NCI-H1436 treated with DMSO at 0.1 percent for 48 hours (cell line): ENCODE measurements at places on chromosomes 12 and 14.
A peak's percentile ranks its signal among the peaks of the same experiment; 100 is the strongest.

- no peak for DNase-seq
These were observed 102.3 kb downstream of the RERG start for GRCh38 chr12:15118955-15119354.

DNA sequence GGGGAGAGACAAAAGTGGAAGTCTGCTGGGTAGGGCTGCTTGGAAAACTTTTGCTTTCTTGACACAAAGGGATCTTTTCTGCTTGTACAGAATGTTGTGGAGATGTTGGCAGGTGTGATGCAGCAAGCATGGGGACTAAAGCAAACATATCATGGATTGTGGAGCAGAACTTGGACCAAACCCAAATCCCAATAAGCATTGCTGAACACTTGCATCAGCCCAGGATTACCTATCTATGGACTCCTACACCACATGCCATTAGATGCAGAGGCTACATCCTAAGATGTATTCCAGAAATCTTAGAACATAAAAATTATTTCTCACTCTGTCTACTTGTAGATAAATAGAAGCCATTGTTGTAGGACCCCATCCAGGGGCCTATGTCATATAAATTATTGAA, 44.7 kb upstream of the RERG start:
- no peak for DNase-seq

GRCh38 chr14:57080691-57081090, 188.0 kb downstream of the EXOC5 start:
- no peak for DNase-seq

DNA sequence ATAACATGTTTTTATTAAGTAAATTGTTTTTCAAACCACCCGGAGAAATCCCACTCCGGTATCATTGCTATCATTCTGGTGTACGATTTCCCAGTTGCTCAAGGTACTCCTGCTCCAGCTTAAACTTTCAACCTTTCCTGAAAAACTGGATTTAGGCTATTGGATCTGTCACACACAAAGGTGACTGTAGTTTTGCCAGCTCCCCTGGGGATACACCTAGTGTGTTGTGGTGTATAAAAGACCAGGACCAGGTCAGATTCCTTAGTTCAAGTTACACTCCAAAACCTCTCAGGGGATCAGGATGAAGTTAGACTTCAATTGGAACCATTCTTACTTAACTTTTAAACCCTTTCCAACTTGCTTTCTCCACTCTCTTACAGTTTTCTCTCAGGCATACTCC, 303.9 kb downstream of the NOVA1 start:
- DNase-seq, result no peak

- DNase-seq, result no peak
These were observed 126.1 kb upstream of the ARHGAP5 start for GRCh38 chr14:31950764-31951637.

- no peak for DNase-seq
These were observed 1410.0 kb upstream of the TMEM132C start for GRCh38 chr12:126856958-126857357.

DNA sequence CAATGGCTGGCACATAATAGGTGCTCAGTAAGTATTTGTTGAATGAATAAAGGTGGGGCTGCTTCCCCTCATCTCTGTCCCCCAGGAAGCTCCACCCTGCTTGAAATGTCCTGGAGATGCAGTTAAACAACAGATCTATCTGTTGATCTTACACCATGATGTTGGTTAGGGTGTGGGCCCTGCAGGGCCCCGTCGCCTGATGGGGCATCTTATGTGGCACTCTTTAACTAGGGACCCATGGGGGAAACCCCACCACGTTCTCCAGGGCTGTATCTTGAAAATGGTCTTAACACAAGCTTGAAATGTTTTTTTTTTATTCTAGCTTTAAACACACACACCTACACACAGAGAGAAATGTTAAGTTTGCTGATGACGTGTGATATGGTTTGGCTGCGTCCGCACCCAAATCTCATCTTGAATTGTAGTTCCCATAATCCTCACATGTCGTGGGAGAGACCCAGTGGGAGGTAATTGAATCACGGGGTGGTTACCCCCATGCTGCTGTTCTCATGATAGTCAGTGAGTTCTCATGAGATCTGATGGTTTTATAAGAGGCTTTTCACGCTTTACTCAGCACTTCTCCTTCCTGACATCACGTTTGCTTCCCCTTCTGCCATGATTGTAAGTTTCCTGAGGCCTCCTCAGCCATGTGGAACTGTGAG, 741.7 kb downstream of the VRK1 start:
- no peak for DNase-seq

DNA sequence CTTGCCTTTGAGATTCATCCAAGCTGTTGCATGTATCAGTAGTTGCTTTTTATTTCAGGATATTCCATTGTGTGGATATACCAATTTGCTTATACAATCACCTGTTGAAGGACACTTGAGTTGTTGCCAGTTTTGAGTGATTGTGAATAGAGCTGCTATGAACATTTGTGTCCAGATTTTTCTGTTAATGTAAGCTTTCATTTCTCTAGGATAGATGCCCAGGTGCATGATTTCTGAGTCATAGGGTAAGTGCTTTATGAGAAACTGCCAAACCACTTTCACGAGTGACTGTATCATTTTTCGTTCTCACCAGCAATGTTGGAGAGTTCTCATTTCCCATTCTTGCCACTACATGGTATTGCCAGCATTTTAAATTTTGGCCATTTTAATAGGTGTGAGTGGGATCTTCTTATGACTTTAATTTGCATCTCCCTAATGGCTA, 434.6 kb upstream of the RGS6 start:
- DNase-seq, result peak; percentile 47
